Natural killer cell treated with Interleukin-12 subunit alpha and Interleukin-12 subunit beta and Interleukin-15 and Interleukin-18, amount 100 ng/mL, for 72 hours (primary cell): ENCODE measurements at places on chromosomes 16 and 17. TPM values are rescaled to one million over a fixed set of nuclear protein-coding genes. Genes with fewer than 3 reads are reported as not detected.

DNA sequence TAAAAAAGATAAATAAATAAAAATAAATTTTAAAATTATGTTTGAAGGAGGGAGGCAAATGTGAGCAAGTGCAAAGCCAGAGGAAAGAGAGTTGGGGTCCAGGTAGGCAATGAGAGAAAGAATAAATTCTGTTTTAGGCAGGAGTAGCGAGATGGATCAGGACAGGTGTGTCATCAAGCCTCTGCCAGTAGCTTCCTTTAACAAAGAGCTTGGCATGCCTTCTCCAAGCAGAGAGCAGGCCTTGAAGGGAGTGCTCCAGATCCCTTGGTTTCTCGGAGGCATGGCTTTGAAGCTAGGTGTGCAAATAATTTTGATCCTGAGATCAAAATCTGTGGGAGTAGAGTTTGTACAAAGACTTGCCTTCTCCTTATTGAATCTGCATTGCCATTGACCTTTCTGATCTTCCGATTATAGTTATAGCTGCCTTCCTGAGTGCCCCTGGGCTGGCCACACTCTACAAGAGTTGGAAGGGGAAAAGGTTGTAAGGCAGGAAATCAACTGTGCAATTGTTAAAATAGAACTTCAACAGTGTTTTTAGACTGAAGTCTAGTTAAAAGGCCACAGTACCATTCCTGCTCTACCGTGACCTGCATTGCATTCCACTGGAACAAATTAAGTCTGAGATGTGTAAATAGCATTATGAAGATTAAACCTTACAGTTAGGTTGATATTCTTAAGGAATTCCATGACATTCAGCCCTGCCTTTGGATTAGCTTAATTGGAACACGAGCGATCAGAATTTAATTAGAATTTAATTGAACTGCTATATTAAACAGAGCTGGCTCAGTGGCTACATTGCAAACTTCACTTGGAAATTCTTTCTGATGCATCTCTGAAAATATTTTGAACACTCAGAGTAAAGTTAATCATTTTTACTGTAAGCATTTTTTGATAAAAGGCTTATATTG lies 33.7 kb downstream of the IQCK start:
- H3K4me3 ChIP-seq = no peak overlapping the region
- no peaks in the 10 kb centered on the region for H3K4me1 ChIP-seq
- H3K27ac ChIP-seq = no peak overlapping the region
- DNase-seq = no peak
- no peaks in the 10 kb centered on the region for H3K27me3 ChIP-seq
- no peaks in the 10 kb centered on the region for H3K36me3 ChIP-seq

DNA sequence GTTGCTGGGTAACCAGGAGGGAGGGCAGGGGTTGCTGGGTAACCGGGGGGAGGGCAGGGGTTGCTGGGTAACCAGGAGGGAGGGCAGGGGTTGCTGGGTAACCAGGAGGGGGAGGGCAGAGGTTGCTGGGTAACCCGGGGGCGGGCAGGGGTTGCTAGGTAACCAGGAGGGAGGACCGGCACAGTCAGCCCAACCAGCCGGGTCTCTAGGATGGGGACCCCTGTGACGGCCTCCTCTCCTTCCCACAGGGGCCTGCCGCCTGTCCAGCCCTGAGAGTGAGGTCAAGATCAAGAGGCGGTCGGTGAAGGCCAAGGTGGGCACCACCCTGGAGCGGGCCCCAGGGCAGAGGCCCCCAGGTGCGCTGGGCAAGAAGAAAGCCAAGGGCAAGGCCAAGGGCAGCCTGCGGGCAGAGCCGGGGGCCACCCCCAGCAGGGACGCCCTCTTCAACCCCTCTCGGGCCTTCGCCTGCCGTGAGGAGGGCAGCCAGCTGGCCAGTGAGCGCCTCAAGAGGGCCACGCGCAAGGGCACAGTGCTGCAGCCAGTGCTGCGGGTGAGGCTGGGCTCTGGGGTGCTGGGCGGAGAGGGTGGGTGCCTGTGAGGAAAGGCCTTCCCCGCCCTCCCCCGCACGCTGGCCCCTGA lies 54.6 kb downstream of the ACTG1 start:
- peaks cover 17% of the 10 kb centered on the region for H3K4me1 ChIP-seq
- DNase-seq = no peak
- no peaks in the 10 kb centered on the region for H3K36me3 ChIP-seq
- peaks cover 3% of the 10 kb centered on the region for H3K27me3 ChIP-seq
- H3K27ac ChIP-seq = no peak overlapping the region
- H3K4me3 ChIP-seq = no peak overlapping the region

DNA sequence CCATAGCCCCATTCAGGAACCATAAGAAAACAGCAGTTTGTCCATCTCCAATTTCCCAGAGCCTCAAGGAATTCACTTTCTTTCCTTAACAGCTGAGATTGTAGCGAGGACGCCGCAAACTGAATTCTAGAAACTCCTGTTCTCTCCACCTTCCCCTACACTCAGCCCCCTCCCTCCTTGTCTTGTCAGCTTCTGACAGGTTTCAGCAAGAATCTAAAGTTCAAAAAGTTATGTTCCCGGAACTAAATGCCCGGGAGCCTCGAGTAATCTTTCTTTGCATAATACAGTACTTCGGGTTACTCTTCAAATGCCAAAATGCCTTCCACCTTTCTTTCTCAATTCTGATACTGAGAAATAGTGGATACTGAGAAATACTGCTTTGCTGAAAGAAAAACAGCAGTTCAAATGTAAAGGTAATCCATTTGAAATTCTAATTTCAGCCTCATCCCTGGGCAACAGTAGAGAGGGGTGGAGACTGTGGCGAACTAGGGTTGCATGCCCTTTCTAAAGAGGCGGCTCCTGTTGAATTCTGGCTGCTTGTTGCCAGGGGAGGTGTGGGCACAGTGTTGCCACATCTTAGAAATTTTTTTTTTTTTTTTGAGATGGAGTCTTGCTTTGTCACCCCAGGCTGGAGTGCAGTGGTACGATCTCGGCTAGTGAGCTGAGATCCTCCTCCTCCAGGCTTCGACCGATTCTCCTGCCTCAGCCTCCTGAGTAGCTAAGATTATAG lies 63.5 kb upstream of the USP7 start:
- no peaks in the 10 kb centered on the region for H3K36me3 ChIP-seq
- no peak overlapping the region for H3K27ac ChIP-seq
- no peaks in the 10 kb centered on the region for H3K4me1 ChIP-seq
- DNase-seq = no peak

GRCh38 chr16:77820340-77820739 lies 32.0 kb downstream of the VAT1L start:
- peaks cover 8% of the 10 kb centered on the region for H3K27me3 ChIP-seq
- H3K27ac ChIP-seq = no peak overlapping the region
- no peak for DNase-seq
- H3K4me1 ChIP-seq = no peaks in the 10 kb centered on the region
- H3K4me3 ChIP-seq = no peak overlapping the region

KDM6B gene
- 52.0 TPM for total RNA-seq

DNA sequence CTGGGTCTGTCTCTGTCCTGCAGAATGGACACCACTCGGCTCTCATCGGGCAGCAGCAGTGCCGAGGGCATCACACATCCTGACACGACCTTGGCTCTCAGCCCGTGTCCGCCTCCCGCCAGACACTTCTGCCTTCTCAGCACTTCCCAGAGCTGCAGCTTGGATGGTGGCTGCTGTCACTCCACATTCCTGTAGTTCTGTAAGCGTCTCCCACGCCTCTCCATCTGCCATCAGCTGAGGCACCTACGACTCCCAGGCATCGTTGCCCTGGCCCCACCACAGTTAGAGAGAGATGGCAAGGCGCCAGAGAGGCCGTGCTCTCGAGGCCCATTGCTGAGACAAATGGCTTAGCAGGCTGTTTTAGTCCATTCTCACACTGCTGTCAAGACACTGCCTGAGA lies 195.9 kb upstream of the CHMP6 start:
- no peaks in the 10 kb centered on the region for H3K36me3 ChIP-seq
- H3K27ac ChIP-seq = no peak overlapping the region

DNA sequence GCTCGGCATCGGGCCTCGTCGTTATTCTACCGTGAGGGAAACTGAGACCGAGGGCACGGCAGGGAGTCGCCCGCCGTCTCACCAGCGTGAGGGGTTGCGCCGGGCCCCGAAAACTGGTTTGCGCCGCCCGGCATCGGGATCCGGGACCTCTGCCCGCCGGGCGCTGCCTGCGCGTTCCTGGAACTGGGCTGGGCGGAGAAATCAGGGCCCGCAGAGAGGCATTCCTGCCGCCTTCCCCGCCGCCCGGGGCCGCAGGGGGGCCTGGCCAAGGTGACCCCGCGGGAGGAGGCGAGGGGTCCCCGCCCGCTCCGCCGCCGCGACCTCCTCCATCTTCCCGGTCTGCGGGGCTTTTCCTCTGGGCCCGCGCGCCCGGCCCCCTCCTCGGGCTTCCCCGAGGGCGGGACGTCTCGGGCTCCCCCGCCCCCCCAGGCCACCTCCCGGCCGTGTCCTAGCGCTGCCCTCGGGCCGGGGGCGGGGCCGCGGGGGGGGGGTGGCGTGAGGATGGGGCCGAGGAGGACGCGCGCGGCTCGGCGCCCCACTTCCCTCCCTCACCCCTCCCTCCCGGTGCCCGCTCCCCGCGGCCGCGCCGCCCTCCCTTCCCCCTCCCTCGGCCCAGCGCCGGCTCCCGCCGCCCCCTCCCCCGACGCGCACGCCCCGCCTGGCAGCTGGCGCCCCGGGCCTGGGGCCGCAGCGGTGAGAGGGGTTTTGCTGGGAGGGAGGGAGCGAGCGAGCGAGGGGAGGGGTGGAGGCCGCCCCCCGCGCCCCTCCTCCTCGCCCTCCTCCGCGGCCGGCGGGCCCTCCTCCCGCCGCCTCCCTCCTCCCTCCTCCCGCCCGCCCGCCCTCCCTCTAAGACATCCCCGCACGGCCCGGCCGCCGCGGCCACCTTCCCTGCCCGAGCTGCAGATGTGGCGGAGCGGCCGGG lies at the start of gene GLIS2:
Gene GLIS2, plus strand, starts transcription at position 882 of the 922 bp plus-strand sequence. CDS start 16,214 bp downstream, outside the sequence.
- peaks cover 11% of the 10 kb centered on the region for H3K4me1 ChIP-seq
- H3K36me3 ChIP-seq = peaks cover 5% of the 10 kb centered on the region
- no peak for DNase-seq
- H3K27ac ChIP-seq = peak within 1 kb of the TSS; percentile 26
- H3K4me3 ChIP-seq = peak within 1 kb of the TSS; percentile 93
- H3K27me3 ChIP-seq = peaks cover 10% of the 10 kb centered on the region

DNA sequence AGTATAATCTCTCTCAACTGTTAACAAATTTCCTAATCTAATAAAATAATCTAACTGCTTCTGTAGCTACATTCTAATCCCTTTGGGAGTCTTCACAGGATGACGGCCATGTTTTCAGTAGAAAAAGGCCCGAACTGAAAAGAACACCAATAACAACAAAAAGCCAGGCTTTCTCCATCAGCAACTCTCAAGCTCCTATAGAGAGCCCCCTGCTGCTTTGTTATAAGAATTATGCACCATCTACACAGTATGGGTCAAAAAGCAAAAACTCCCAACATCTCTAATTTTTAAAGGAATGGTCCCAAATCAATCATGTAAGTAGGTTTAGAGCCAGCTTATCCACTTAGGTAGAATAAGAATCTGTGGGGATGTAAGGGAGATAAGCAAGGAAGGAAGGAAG lies 163.6 kb upstream of the C17orf78 start:
- H3K27ac ChIP-seq = no peak overlapping the region
- no peaks in the 10 kb centered on the region for H3K36me3 ChIP-seq
- H3K4me3 ChIP-seq = no peak overlapping the region
- no peaks in the 10 kb centered on the region for H3K27me3 ChIP-seq
- H3K4me1 ChIP-seq = no peaks in the 10 kb centered on the region

DNA sequence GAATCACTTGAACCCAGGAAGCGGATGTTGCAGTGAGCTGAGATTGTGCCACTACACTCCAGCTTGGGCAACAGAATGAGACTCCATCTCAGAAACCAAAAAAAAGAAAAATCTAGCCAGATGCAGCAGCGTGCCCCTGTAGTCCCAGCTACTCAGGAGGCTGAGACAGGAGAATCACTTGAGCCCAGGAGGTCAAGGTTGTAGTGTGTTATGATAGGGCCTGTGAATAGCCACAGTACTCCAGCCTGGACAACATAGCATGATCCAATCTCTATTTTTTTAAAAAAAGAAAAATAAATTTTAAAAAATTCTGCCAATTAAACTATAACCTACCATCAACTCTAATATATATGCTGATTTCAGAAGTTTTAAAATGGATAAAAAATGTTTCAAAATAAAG lies 15.8 kb downstream of the PHLPP2 start:
- no peaks in the 10 kb centered on the region for H3K36me3 ChIP-seq
- peaks cover 5% of the 10 kb centered on the region for H3K4me1 ChIP-seq

G6PC1 gene
- total RNA-seq = not detected

CD300H gene
- not detected for total RNA-seq

DNA sequence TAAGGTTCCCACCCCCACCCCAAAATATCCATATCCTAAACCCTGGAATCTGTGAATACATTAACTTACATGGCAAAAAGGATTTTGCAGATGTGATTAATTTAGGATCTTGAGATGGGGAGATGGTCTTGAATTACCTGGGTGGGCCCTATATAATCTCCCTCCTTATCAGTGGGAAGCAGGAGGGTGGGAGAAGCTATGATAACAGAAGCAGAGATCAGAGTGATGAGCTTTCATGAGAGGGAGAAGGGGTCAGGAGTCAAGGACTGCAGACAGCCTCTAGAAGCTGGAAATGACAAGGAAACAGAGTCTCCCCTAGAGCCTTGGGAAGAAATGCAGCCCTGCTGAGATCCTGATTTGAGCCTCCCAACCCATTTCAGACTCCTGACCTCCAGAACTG lies 34.8 kb downstream of the PRSS54 start:
- no peak overlapping the region for H3K4me3 ChIP-seq
- no peaks in the 10 kb centered on the region for H3K36me3 ChIP-seq
- no peak for DNase-seq
- peaks cover 1% of the 10 kb centered on the region for H3K4me1 ChIP-seq
- no peak overlapping the region for H3K27ac ChIP-seq

RAI1 gene
- total RNA-seq = 15.8 TPM

- peaks cover 8% of the 10 kb centered on the region for H3K27me3 ChIP-seq
- peak overlapping the region; percentile 51 for H3K4me3 ChIP-seq
- H3K27ac ChIP-seq = no peak overlapping the region
- no peaks in the 10 kb centered on the region for H3K36me3 ChIP-seq
- DNase-seq = no peak
- H3K4me1 ChIP-seq = peaks cover 5% of the 10 kb centered on the region
These were observed 3.1 kb downstream of the NPW start for GRCh38 chr16:2022723-2023091.

DNA sequence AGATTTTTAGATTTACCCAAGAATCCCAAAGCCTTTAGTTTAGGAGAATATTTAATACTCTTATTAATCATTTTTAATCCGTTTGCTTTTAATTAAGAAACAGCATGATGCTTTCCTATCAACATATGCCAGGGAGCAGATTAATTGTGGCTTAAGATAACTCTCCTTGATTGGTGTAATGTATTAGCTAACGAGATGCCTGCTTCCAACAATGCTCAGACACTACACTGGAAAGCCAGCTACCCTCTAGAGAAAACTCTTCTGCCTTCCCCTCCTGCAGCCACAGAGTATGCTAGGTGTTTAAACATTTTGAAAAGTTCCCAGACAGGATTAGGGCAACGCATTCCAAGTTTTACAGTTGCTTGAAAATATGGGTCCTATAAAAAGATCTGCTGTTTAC lies 142.2 kb downstream of the AATF start:
- H3K36me3 ChIP-seq = peaks cover 6% of the 10 kb centered on the region
- peaks cover 47% of the 10 kb centered on the region for H3K4me1 ChIP-seq
- H3K27ac ChIP-seq = peak overlapping the region; percentile 95
- H3K4me3 ChIP-seq = peak overlapping the region; percentile 88
- no peaks in the 10 kb centered on the region for H3K27me3 ChIP-seq

GRCh38 chr16:11094075-11094856 lies 149.9 kb downstream of the CLEC16A start:
- DNase-seq = peak; percentile 76
- H3K27me3 ChIP-seq = no peaks in the 10 kb centered on the region
- H3K27ac ChIP-seq = peak overlapping the region; percentile 90
- H3K4me3 ChIP-seq = peak overlapping the region; percentile 50
- H3K4me1 ChIP-seq = peaks cover 32% of the 10 kb centered on the region

- no peaks in the 10 kb centered on the region for H3K36me3 ChIP-seq
- DNase-seq = peak; percentile 77
- H3K4me3 ChIP-seq = peak overlapping the region; percentile 12
- H3K27ac ChIP-seq = no peak overlapping the region
- H3K4me1 ChIP-seq = peaks cover 32% of the 10 kb centered on the region
These were observed 500 bp downstream of the COX6A2 start for GRCh38 chr16:31427441-31428278.

TP53TG3B gene
- not detected for total RNA-seq
